ENCODE measurements at places on chromosomes 7 and 10.
A peak's percentile ranks its signal among the peaks of the same experiment; 100 is the strongest.

GRCh38 chr7:30453921-30454320, 24.7 kb downstream of the NOD1 start:
- H3K27ac ChIP-seq = no peak overlapping the region
- H3K27me3 ChIP-seq = no peaks in the 10 kb centered on the region
- no peak overlapping the region for H3K4me3 ChIP-seq
- peaks cover 5% of the 10 kb centered on the region for H3K36me3 ChIP-seq
- H3K4me1 ChIP-seq = no peaks in the 10 kb centered on the region

- no peak overlapping the region for H3K4me3 ChIP-seq
- H3K4me1 ChIP-seq = no peaks in the 10 kb centered on the region
- DNase-seq = no peak
- H3K36me3 ChIP-seq = no peaks in the 10 kb centered on the region
- no peaks in the 10 kb centered on the region for H3K27me3 ChIP-seq
- no peak overlapping the region for H3K27ac ChIP-seq
These were observed 19.4 kb downstream of the ZWINT start for GRCh38 chr10:56341612-56342011.

DNA sequence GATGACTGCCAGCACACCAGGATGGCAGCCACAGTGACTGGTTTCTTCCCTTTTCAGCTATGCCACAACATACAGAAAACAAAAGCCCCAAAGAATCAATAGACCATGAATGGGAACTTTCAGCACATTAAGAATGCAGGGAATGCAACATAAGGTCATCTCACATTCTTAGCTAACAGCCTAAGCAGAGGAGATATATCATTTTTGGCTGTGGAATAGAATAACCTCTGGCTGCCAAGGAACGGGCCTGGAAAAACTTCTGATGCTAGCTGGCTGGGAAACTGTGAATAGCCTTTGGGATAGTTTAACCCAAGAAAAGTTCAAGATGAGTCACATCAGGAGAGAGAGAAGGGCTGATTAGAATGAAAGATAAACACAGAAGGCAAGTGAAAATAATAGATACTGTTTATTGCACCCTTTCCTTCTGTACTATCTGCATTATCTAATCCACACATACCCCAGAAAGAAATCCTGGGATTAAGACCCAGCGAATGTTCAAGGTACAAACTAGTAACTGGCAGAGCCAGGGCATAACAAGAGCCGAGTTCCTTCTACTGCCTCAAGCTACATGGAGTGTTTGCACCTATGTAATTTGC, 169.2 kb downstream of the SEMA3A start:
- H3K27me3 ChIP-seq = no peaks in the 10 kb centered on the region
- H3K36me3 ChIP-seq = no peaks in the 10 kb centered on the region
- no peak for DNase-seq
- H3K4me1 ChIP-seq = no peaks in the 10 kb centered on the region
- no peak overlapping the region for H3K4me3 ChIP-seq

DNA sequence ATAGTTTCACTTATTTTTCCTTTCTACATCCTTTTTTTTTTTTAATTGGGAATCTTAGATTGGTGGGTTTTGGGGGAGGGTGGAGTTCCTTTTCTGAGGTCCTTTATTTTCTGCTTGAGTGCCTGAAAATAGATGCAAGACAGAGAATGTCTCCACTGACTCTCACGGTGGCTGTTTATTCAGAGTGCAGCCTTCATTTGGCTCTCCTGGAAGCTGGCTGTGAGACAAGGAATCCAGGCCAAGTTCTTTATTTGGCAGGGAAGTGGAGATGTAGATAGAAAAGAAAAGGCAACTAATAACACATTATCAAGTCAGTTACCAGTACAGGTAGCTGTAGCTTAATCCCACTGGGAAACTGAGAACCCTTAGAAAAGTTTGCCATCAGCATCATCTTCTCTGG, 118.6 kb downstream of the CNTNAP2 start:
- H3K4me3 ChIP-seq = no peak overlapping the region
- DNase-seq = no peak
- H3K4me1 ChIP-seq = no peaks in the 10 kb centered on the region
- H3K27me3 ChIP-seq = no peaks in the 10 kb centered on the region
- no peak overlapping the region for H3K27ac ChIP-seq

GRCh38 chr7:96322373-96322695, 436 bp upstream of the SLC25A13 start:
- H3K4me1 ChIP-seq = peaks cover 41% of the 10 kb centered on the region
- no peak for DNase-seq
- H3K27ac ChIP-seq = peak overlapping the region; percentile 76
- peaks cover 2% of the 10 kb centered on the region for H3K36me3 ChIP-seq

DNA sequence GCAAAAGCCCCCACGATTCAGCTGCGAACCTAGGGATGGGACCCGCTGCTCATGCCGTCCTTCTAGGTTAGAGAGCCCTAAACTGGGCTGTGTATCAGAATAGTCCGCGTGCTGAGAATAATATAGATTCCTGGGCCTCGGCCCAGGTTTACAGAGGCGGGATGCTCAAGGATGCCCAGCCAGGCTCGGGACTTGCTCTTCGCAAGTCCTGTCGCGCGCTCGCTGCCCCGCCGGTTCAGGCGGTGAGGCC, 266 bp upstream of the STMP1 start:
- H3K36me3 ChIP-seq = peaks cover 13% of the 10 kb centered on the region
- H3K4me1 ChIP-seq = peaks cover 22% of the 10 kb centered on the region
- H3K27ac ChIP-seq = peak overlapping the region; percentile 77
- no peak for DNase-seq
- no peaks in the 10 kb centered on the region for H3K27me3 ChIP-seq

DNA sequence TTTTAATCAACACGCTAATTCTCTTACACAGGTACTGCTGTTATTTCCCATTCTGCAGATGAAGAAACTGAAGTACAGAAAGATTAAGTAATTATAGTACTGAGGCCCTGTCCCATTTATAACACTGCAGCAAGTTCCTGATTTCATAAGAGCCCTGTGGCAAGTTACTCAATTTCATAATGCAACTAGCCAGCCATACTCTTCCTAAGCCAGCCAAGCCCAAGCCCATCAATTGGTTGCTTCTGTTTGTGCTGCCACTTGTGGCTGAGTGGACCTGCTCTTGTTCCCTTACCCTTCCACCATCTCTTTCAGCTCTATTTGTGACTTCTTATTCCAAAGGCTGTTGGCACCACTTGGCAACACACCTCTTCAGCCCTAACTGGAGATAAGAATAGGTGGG, 19.7 kb upstream of the PRPF18 start:
- DNase-seq = no peak
- no peak overlapping the region for H3K27ac ChIP-seq

- no peaks in the 10 kb centered on the region for H3K36me3 ChIP-seq
- no peak overlapping the region for H3K27ac ChIP-seq
- H3K27me3 ChIP-seq = no peaks in the 10 kb centered on the region
- H3K4me3 ChIP-seq = no peak overlapping the region
- H3K4me1 ChIP-seq = no peaks in the 10 kb centered on the region
These were observed 210.8 kb upstream of the TMEM196 start for GRCh38 chr7:19984231-19984632.

DNA sequence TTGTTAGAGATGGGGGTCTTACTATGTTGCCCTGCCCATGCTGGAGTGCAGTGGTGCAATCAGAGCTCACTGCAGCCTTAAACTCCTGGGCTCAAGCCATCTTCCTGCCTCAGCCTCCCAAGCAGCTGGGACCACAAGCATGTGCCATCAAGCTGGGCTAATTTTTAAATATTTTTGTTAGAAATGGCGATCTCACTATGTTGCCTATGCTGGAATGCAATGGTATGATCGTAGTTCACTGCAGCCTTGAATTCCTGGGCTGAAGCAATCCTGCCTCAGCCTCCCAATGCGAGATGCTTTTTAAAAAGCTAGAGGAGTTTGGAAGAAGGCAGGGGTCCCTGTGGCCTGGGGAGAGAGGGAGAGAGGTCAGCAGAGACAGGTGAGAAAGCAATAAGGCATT, 600.1 kb upstream of the AUTS2 start:
- H3K27me3 ChIP-seq = no peaks in the 10 kb centered on the region
- no peak for DNase-seq
- no peak overlapping the region for H3K27ac ChIP-seq
- H3K36me3 ChIP-seq = no peaks in the 10 kb centered on the region
- H3K4me3 ChIP-seq = no peak overlapping the region
- H3K4me1 ChIP-seq = no peaks in the 10 kb centered on the region

DNA sequence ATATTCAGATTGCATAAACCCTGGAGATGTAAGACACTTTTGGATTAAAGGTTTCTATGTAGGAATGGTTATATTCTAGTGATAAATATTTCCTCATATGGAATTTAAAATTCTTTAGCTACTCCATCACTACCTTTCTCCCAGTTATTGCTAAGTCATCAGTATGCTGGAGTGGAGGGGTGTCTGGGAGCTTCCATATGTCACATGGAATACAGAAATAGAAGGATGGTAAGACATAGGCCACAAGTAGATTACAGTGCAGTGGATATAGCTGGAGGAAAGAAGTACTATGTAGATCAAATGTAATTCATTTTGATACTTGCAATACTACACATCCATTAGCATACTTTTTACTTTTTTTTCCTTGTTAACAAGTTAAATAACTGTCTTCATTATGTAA, 428.4 kb downstream of the ARL4A start:
- no peaks in the 10 kb centered on the region for H3K27me3 ChIP-seq
- no peaks in the 10 kb centered on the region for H3K36me3 ChIP-seq
- no peak for DNase-seq
- no peak overlapping the region for H3K27ac ChIP-seq
- H3K4me3 ChIP-seq = no peak overlapping the region

- DNase-seq = no peak
- no peak overlapping the region for H3K27ac ChIP-seq
- no peaks in the 10 kb centered on the region for H3K36me3 ChIP-seq
- H3K27me3 ChIP-seq = no peaks in the 10 kb centered on the region
These were observed 32.0 kb upstream of the ABCB4 start for GRCh38 chr7:87507446-87507845.

DNA sequence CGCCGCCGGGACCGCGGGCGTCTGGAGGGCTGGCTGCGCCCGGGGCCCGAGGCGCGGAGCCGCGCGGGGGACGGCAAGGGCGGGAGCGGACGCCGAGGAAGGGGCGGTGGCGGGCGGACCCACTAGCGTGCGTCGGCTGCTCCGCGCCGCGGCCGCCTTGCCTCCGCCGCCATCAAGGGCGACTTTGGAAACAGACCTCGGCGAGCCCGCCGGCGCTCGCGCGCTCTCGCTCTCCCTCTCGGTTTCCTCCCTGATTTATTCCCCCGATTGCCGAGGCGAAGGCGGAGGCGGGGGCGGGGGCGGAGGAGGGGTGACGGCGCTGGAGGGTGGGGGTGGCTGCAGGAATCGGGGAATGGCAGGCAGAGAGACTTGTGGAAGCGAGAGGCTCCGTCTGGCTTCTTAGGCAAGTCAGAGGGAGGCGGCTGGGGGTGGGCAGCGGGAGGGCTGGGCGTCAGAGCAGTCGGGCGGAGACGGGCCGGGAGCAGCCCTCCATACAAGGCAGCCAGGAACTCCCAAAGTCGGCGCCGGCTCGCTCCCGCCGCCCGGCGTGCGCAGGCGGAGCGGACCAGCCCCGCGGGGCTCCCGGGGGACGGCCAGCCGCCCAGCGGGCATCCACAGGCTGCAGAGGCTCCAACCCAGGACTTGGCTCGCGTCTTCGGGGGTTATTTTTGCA, at the start of gene CACNA2D1:
TSS of gene CACNA2D1 (minus strand) at position 231 of the 673 bp plus-strand sequence.
- no peaks in the 10 kb centered on the region for H3K4me1 ChIP-seq
- no peak within 1 kb of the TSS for H3K27ac ChIP-seq
- no peak for DNase-seq
- H3K4me3 ChIP-seq = peak within 1 kb of the TSS; percentile 22
- no peaks in the 10 kb centered on the region for H3K36me3 ChIP-seq

DNA sequence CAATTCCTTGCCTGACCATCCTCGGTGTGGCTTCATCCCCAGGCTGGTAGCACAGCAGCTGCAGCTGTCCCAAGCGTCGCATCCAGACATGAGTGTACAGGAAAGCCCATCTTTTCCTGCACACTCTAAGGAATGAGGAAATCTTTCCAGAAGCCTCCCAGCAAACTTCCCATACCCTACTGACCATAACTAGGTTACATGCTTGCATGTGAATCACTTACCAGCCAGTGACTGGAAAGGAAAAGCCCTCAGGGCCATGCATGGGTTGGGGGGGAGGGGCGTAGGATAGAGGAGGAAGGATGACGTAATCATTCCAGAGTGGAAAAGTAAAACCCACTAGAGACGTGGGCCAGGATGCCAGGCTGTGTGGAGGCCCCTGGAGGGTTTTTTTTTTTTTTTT, 18.9 kb upstream of the ZNF212 start:
- H3K4me1 ChIP-seq = no peaks in the 10 kb centered on the region
- no peak overlapping the region for H3K27ac ChIP-seq
- no peak overlapping the region for H3K4me3 ChIP-seq
- DNase-seq = no peak
- no peaks in the 10 kb centered on the region for H3K27me3 ChIP-seq

DNA sequence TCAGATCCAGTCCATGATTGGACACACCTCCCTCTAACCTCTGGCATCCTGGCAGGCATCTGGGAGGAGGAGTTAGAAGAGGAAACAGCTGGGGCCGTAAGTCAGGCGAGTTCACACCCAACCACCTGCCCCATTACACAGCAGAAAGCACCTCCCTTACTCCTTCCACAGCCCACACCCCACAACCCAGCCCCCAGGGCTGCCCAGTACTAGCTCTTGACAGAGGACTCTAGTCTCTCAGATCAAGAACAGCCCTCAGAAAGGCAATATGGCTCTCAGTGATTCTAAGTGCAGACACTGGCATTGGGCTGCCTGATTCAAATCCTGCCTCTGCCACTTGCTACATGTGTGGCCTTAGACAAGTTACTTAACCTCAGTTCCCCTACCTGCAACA, 34.1 kb downstream of the KCNMA1 start:
- no peak for DNase-seq
- no peak overlapping the region for H3K27ac ChIP-seq
- H3K4me1 ChIP-seq = peaks cover 9% of the 10 kb centered on the region
- H3K27me3 ChIP-seq = no peaks in the 10 kb centered on the region
- no peak overlapping the region for H3K4me3 ChIP-seq

DNA sequence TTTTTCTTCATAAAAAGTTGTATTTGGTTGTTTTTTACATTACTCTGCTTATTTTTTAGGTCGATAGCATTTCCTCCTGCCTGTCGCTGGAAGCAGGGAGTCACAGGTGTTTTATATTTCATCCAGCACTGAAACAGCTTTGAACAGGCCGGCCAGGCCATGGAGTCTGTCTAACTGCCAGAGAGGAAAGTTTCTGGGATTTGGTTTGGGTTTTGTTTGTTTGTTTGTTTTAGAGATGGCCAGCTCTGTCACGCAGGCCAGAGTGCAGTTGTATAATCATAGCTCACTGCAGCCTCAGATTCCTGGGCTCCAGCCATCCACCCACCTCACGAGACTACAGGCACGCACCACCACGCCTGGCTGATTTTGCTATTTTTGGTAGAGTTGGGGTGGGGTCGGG, 23.4 kb downstream of the PROSER2 start:
- H3K27me3 ChIP-seq = peaks cover 36% of the 10 kb centered on the region
- H3K36me3 ChIP-seq = no peaks in the 10 kb centered on the region
- no peak overlapping the region for H3K27ac ChIP-seq
- peaks cover 4% of the 10 kb centered on the region for H3K4me1 ChIP-seq
- DNase-seq = no peak

- H3K4me3 ChIP-seq = no peak within 1 kb of the TSS
- no peaks in the 10 kb centered on the region for H3K36me3 ChIP-seq
- DNase-seq = no peak
- H3K4me1 ChIP-seq = peaks cover 14% of the 10 kb centered on the region
- no peak within 1 kb of the TSS for H3K27ac ChIP-seq
These were observed at the start of gene TMEM72 for GRCh38 chr10:44911081-44911540. Gene TMEM72, plus strand, starts transcription at chr10:44911337. Its CDS starts 176 bp downstream, at chr10:44911513.

GRCh38 chr7:158206341-158206740, 381.3 kb downstream of the PTPRN2 start:
- no peak for DNase-seq
- no peak overlapping the region for H3K27ac ChIP-seq
- no peaks in the 10 kb centered on the region for H3K36me3 ChIP-seq
- H3K4me3 ChIP-seq = no peak overlapping the region

GRCh38 chr7:44432381-44432977, 58.0 kb downstream of the NUDCD3 start:
- no peak for DNase-seq
- H3K27me3 ChIP-seq = no peaks in the 10 kb centered on the region
- peaks cover 25% of the 10 kb centered on the region for H3K4me1 ChIP-seq

Measured in activated T-helper 1 cell treated with anti-CD3 and anti-CD28 coated beads, Interleukin-12 subunit alpha, Interleukin-12 subunit beta, Interleukin-2, Interleukin-4 antibody, amounts not matched to agents 30 ng/mL and 10 ng/mL and 1 ng/mL, durations not matched to agents 14 hours and 24 hours and 36 hours (primary cell).